ENCODE measurements at places on chromosomes 2 and 18.

DNA sequence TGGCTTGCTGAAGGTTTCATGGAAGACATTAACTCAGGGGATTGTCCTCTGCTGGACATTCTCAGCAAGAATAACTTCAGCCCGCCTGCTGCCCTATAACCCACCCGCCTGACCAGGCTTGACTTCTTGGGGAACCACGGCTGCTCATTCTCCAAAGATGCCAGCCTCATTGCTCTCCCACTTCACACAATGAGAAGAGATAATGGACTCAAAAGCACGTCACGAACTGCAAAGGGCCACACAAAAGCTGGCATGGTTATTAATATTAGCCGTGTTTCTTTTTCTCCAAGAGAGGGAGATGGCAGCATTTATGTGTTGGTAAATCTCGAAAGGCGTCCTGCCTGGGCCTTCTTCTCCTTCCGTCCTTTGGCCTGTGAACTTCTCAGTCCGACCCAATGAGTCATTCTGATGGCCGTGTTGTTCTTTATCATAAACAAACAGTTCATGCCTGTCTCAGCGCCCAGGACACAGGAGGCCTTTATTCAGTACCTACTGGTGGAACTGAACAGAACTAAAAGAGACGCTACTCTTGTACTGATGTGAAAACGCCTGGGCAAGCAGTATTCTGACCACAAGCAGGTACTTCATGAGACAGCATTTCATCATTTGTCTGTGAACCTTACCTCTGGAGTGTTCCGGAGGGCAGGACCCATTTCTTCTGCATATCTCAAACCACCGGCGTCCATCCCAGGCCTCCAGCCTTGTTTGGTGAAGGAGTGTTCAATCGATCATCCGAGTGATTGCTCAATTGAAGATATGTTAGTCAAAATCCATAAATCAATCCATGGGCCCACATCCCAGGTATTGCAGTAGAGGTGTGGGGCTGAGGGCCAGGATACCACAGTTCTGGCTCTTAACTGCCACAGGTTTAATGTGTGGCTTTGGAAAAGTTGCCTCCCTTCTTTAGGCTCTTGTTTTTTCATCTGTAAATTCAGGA lies 25.1 kb upstream of the KLHL29 start:
- no peak for DNase-seq

- no peak for DNase-seq
These were observed 132.7 kb downstream of the KCTD1 start for GRCh38 chr18:26415631-26416030.

GRCh38 chr2:42359304-42359964 lies 1.6 kb downstream of the COX7A2L start:
- DNase-seq: no peak

DNA sequence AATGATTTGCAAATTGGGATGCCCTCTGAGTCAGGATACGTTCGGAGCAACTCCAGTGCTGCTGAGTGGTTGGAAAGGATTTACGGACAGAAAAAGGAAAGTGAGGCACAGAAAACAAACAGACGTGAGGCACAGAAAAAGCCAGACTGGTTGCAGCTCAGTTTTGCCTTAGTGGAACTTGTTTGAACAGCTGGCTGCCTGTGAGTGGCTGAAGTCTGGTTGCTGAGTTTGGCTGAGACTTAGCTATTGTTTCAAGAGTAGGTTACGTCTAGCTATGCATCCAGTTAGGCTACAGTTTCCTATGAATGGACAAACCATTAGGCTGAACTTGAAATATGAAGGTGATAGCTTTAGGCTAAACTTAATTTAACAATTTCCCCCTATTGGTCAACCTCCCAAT lies 256.6 kb downstream of the VAPA start:
- no peak for DNase-seq

- DNase-seq: no peak
These were observed 494.8 kb upstream of the KLHL29 start for GRCh38 chr2:22890132-22890531.

DNA sequence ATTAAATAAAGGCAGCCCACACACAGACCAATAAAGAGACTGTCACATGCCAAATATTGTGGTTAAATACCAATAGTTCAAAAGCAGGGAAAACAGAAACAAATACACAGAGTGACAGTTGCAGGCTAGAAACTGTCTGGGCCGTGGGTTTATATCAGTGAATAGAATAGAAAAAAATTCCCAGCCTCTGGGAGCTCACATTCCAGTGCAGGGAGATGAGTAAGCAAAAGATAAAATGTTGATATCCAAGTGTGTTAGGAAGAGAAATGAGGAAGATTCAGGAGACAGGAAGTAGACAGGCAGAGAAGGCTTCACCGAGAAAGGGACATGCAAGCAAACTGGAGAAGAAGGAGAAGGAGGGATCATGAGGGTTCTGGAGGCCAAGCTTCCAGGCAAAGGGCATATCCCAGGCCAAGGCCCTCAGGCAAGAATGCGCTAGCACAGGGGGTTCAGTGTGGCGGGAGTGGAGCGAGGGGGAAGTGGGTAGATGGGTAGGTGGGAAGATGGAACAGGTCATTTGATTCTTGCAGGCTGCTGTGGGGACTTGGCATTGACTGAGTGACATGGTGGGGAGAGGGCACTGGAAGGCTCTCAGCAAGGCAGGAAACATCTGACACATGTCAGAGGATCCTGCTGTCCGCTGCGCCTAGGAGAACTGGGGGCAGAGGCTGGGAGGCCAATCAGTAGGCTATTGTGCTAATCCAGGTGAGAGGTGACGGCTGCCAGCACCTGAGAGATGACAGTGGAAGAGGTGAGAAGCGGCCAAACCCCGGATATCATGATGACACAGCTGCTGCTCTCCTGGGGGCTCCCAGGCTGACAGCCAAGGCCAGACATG lies 89.2 kb downstream of the ZBTB7C start:
- peak; percentile 57 for DNase-seq

- DNase-seq: no peak
These were observed 142.7 kb upstream of the KLHL14 start for GRCh38 chr18:32915516-32915915.

DNA sequence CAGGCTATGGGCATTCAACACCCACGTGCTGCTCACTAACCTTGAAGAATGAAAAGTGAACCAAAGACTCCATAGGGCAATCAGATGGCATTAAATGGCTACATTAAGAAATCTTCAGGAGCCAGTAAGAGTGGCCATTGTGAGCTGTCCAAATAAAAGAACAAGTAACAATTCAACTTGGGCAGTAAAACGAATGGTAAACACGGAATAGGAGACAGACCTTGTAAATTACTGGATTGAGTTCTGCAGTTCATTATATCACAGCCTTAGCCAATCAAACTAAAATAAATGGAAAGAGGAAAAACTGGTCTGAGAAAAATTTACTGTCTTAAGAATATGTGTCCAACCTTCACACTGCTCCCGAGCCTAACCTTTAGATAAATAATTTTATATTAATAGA lies 306.5 kb upstream of the ZNF521 start:
- DNase-seq: no peak

DNA sequence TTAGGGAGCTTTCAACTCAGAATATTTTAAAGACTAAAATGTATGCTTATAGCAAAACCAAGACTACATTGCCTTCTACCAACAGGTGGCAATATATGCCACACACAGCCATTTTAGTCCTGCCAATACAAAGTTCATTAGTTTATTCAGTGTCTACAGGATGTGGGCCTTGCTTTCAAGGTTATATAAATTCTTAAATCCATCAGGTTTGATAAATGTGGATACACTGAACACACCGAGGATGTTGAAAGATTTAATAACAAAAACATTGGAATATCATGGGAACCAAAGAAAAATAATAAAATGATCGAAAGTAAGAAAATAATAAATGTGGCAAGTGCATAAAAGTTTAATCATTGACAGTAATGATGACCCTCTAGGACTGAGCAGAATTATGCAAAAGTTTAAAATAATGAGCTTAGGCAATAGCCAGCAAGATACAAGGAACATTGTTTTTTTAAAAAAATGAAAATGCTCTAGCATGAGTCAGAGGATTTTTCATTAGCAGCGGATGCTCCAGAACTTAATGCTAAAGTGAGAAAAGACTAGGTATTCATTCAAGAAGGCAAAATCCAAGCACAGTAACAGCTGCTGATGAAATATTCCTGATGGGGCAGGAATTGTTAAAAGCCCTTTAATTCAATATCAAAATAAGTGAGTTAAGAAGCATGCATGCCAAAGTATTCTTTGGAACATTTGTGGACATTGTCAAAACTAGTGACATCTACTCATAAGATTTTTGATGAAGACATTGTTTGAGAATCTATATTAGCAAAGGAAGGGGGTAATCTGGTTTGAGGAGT lies 14.2 kb downstream of the SCN9A start:
- DNase-seq: peak; percentile 55

GRCh38 chr2:201858281-201859184 lies 52.2 kb downstream of the CDK15 start:
- DNase-seq: peak; percentile 90

DNA sequence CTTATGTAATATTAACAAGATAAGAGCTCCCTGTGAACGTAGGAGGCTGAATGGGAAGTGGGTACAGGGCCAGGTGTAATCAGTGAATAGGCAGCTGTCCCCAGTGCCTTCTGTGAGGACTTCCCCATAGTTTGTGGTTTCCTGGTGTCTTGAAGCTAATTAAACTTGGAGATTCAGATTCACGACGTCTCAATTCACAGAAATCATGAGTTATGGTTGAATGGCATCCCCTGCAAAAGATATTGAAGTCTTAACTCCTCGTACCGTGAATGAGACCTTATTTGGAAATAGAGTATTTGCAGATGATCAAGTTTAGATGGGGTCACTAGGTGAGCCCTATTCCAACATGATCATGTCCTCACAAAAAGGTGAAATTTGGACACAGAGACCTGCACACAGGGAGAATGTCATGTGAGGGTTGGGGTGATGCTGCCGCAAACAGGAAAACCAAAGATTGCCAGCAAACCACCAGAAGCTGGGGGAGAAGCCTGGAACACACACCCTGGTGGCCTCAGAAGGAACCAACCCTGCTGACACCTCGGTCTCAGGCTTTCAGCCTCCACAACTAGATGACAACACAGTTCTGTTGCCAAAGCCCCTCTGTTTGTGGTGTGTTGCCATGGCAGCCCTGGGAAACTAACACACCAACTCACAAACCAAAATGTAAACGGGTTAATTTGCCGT lies 13.2 kb downstream of the ARL4C start:
- no peak for DNase-seq

DNA sequence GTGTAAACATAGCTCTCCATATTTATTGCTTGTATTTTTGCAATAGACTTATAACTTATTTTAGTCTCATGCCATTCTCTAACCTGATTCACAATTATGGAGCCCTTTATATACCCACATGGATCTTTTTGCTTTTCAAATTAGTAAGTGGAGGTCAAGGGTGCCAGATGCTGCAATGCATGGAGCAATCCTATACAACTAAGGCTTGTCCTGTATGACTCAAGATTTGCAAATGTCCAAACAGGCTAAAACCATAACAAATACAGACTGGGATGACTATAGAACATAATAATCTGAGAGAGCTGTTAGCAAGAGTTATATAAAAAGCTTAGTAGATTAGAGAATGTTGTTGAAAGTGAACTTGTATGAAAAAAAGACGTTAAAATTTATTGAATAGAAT lies 690.4 kb upstream of the NRXN1 start:
- peak; percentile 79 for DNase-seq

DNA sequence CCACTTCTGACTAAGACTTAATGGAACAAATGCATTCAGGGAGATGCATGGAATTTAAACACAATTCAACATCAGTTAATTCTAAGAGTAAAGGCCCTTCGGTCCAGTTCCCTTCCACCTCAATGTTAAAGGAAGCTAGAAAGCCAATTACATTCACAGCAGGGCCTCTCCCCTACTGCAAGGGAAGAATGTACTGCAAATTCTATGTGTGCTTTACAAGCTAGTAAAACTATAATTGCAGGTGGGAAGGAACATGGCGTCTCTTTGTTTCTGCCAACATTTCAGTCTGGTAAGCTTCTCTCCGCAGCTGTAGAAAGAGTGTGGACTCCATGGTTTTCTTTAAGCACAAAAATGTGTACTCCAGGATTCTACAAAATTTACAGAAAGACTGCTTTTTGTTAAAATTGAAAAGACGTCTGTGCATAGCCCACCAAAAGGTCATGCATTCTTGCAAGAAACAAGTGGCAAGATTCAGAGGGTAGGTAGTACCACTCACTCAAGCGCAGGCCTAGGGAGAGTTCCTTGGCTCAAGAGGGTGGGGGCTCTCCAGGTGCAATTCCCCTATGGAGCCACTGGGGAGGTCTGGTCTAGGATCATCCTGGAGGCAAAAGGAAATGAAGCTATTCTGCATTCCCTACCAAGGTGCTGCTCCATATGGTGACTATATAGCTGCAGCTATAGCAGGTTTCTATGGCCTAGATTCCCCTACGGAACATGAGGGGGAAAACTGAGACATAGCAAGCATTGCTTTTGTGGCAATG lies 127.0 kb upstream of the FZD5 start:
- no peak for DNase-seq

- no peak for DNase-seq
These were observed 123.3 kb upstream of the RND3 start for GRCh38 chr2:150610670-150611279.

- no peak for DNase-seq
These were observed 507.5 kb downstream of the EIPR1 start for GRCh38 chr2:2870106-2870505.

- DNase-seq: no peak
These were observed 4.4 kb downstream of the C2orf92 start for GRCh38 chr2:97673915-97674283.

DNA sequence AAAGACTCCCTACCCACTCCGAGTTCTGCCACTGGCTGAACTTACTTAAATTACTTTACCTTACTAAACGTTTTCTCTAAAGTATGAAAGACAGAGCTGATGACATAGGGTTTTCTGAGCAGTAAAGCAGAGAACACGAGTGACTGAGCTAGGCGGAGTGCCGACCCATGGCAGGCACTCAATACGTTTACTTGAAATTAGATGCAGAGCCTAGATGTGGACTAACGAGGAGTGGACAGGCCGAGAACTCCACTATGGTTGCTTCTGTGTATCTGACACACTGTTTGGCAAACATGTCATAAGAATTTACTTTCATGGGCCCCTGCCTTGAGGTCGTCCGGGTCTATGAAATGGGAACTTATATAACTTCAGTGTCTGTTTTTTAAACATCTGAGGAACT lies 471.0 kb downstream of the STK39 start:
- no peak for DNase-seq

DNA sequence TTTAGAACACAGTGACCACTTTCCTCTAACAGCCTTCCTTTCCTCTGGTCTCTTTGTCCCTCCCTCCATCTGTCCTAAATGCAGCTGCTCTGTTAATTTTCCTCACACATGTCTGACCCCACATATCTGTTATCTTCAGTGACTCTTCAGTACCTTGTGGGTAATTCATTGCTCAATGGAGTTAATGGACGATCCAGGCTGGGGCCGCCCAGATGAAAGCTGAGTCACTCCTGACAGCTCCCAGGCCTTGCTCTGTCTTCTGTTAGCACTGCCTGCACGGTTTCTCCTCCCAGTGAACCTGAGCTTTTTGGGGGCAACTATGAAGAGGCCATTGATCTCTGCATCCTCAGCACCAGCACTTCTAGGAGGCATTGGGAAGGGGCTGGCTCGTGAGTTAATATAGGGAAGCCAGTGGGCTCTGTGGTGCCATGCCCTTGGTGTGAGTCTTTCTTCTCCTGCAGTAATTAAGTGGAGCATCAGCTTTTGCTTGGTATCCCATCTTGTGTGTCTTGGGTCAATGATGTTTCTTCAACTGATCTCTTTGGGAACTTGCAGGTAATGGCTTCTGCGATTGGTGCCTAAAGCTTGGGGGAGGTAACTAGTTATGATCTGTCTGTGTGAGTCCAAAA lies 67.3 kb downstream of the SNORC start:
- peak; percentile 65 for DNase-seq

GRCh38 chr2:138036522-138036921 lies 72.2 kb downstream of the HNMT start:
- DNase-seq: no peak

All from astrocyte (in vitro differentiated cells and primary cell).